ENCODE measurements at places on chromosomes 1 and 21.

GRCh38 chr1:193562121-193562520, 375.7 kb upstream of the B3GALT2 start:
- DNase-seq: no peak

GRCh38 chr1:180182643-180183311, 28.1 kb downstream of the QSOX1 start:
- no peak for DNase-seq

DNA sequence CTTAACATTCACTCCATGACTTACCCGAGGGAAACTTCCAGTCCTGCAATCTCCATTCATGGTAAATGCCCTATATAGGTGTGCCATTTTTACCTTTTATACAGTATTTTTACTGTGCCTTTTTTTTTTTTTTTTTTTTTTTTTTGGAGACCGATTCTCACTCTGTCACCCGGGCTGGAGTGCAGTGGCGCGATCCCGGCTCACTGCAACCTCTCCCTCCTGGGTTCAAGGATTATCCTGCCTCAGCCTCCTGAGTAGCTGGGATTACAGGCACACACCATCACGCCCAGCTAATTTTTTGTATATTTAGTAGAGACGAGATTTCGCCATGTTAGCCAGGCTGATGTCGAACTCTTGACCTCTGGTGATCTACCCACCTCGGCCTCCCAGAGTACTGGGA, 124.4 kb upstream of the PLPPR4 start:
- no peak for DNase-seq

- no peak for DNase-seq
Observed at GRCh38 chr1:22775478-22775877, 64.8 kb downstream of the EPHB2 start.

DNA sequence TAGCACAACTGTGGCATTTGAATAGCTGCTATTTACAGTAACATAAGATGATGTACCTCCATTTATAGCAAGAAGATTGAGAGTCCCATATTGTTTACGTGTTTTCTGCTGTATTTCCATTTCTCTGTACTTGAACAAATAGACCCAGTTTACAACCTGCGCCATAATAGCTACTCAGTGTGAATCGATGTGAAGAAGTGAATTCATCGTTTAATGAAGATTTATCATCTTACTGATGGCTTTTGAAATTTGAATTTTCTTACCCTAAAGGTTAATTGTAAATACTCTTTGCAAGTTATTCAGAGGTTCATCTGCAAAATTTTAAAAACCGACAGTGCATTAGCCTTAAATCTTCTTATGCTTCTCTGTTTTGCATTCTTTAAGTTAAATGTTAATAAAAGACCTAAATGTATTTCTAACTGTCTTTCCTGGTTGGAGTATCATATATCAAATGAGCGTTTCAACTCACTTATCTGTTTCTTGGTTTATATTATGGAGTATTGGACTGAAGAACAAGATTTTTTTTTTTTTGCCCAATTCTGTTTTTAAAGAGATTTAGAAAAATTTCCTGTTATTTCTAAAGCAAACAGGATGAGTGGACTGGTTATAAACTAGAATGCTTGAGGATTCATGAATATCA, 2.2 kb downstream of the MACO1 start:
- DNase-seq: no peak

- no peak for DNase-seq
Observed at GRCh38 chr1:216184126-216184680, 239.0 kb downstream of the USH2A start.

DNA sequence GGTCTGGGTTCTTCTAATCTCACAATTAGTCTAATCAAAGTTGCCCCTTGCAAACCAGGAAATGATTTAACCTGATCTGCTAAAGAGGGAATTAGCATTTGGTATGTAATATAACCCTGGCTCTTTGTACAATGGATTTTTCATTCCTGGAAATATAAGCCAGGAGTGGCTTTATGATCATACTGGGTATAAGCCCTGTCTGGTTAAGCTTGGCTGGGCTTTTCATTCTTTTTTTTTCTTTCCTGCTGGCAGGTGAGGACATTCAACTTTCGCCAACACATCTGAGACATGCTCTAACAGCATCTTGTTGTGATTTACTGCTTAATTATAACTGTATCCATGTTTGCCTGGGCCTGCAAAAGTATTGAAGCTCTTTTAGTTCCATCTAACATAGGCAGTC, 20.4 kb upstream of the SDE2 start:
- no peak for DNase-seq

DNA sequence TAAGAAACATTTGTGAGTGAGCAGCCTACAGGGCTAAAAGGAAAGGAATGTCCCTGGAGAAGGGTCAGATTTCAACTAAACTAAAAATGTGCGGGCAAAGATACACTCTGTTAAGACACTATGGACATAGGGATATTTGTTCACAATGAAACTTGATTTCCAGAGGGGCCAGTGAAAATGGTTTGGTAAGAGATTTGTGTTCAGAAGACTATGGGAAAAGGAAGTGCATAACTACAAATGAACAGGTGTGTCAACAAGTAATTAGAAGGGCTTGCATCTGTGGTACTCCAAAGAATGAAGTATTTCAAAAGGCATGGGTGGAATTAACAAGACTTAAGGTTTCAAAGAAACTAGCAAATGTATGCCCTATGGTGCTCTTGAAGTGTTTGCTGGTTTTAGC, 60.4 kb downstream of the NME7 start:
- DNase-seq: no peak

- no peak for DNase-seq
Observed at GRCh38 chr1:57489358-57490036, 65.6 kb upstream of the DAB1 start.

DNA sequence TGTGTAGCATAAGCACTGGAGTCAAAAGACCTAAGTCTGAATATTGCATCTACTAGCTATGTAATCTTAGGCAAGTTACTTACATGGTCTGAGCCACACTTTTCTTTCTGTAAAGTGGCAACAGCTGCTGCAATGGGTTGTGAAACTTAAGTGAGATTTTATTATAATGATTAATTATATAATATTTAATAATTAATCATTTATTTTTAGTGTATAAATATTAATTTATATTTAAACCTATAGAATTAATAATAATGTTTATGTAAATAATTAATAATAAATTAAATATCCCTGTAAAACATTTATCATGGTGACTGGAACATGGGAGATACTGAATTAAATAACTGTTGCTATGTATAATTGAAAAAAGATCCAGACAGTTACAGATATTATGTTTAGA, 180.3 kb downstream of the LRRC40 start:
- no peak for DNase-seq

DNA sequence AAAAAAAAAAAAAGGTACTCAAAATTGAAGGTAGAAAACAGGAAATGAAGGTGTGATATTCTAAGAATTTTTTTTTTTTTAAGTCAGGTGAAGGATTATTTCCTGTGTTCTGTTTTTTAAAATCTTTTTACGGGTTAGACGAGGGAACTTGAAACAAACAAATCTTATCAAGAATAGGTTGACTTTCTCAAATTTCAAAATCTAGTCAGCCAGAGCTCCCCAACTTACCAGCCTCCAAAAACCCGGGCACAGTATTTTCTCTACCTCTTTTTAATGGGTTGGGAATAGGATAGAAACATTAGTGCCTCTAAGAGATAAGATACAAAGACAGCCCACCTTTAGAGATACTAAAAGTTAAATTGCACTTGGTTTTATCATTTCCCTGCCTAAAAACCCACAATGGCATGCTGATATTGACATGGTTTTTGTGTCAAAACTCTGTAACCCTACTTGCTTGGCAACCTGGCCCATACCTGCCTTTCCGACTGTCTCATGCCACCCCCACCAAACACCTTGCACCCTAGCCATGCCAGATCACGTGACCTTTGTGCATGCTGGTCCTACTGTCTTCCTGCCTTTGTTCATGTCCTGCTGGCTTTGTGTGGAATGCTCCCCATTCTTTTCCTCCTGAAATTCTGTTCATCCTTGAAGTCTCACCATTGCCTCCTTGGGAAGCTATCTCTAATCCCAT, 4.2 kb downstream of the RCAN3 start:
- peak; percentile 0 for DNase-seq

DNA sequence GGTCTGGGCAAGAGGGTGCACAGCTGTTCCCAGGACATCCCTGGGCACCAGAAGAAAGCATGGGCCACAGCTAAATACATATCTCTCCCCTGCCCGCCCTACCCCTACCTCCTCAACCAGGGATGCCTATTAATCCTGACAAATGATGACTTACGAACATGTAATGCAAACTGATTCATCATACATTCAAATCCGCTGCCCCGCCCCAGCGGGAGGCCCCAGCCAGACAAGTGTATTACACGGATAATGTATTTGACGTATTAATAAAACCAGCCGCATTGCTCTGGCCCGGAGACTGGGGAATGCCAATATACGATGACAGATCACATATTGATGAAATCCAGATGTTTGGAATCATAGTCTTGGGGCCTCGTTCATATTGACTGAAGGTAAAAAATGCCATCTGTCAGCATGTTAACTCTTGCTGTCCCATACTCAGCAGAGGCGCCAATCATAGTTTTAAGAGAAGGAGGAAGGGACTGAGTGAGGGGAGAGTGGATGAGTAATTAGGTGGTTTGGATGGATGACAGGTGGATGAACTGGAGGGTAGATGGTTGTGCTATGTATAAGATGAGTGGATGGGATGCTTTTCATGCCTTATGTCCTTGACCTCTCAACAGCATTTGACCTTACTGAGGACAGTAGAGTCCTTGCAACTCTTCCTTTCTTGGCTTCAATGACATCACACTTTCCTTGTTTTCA, 68.2 kb downstream of the TMEM53 start:
- DNase-seq: no peak

- DNase-seq: no peak
Observed at GRCh38 chr21:43865540-43866259, 677 bp downstream of the AGPAT3 start.

DNA sequence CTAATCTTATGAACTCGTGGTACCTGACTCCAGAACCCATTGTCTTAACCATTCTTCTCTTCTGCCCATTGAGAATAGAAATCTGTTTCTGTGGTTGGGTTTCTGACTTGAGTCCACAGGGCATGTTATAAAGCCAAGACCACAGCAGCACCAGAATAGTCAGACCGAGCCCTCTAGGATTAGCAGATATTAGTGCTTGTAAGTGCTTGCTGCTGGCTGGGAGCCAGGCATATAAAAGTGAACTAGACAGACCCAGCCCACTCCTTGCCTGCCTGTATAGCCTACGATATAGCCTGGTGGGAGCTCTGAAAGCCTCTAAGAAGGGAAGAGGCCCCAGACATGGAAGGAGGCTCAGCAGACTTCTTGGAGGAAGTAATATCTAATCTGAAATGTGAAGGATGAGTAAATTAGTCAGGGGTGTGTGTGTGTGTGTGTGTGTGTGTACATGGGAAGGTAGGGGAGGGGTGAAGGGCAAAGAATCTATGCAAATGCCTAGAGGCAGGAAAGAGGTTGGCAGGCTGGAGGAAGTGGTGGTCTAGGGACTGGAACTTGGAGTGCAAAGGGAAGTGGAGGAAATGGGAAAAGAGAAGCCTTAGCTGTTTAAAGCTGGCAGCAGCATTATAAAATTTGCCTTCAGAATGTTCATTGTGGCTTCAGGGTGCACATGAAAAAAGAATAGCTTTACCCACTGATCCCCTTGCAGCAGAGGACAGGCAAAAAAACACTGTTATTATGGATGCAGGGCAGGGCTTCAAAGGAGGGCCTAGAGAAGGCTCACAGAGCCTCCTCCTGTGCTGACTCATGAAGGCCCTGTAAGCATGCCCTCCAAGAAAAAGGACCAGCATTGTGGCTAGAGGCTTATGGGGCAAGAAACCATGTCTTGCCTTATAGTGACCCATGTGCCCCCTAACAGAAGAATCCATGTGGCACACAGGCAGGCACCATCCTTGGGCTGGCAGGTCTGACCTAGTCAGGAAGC, 169.2 kb downstream of the LMX1A start:
- no peak for DNase-seq
